HAP-1 (cell line): ENCODE measurements at places on chromosomes 11 and 22.

DNA sequence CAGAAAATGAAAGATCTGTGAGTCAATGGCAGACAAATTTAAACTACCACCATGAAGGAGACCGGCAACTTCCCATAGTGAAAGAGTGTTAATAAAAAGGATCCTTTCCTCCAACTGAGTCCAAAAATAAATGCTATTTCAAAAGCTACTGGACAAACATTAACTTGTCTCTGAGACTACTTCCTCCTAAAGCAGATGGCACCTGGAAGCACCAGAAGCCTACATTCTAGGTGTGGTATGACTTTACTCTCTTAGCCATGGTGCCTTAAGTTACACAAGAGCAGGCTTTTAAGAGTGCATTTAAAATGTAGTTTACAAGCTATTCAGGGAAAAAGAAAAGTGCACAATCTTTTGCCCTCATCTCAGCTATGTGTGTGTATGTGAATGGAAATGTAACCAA is 2.5 kb downstream of the ARHGAP32 start:
- DNase-seq: no peak

DNA sequence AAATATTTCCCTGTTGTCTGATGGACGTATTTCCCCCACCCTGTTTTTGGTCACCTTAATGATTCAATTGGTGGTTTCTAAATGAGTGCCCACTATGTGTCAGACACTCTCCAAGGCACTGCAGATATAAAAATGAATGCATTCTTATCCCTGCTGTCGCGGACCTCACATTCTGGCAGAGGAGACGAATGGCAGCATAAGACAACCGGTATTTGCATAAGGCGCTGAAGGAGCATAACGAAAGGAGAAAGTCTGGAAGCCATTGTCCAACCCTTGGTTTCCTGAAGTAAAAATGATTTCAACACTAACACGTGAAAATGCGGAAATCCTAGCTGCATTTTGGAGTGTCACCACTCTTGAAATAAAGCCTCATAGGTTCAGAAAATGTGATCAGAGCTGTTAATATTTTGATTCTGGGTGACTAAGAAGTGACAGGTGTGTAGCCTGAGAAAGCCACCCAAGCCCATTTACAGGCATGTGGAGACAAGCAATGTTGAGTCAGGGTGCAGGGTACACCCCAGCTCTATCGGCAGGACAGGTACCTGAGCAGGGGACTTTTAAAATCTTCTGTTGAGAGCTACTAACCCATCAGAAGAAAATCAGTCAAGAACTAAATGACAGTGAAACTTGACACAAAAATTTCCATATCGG is 10.1 kb upstream of the GAB2 start:
- DNase-seq: no peak

DNA sequence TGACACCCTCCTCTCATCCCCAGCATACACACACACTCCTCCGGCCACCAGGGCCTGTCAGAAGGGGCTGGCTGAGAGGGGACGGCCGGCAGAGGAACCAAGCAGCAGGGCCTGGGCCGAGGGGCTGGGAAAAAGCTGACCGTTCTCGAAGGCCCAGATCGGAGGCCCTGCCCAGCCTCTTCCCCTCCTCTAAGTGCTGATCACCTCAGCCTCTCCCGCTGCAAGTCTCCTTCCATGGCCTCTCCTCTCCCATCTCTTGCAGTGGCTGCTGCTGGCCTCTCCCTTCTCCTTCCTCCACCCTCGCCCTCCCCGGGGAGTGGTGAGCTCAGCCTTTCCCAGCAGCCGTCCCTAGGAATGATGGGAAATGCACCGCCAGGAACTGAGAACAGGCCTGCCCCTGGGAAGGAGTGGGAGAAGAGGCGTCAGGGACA is 39.6 kb downstream of the ARRB1 start:
- peak; percentile 52 for DNase-seq

- no peak for DNase-seq
Measured at GRCh38 chr11:75214843-75215242, 25.7 kb upstream of the TPBGL start.

GRCh38 chr11:57604296-57605027 is 7.0 kb downstream of the SERPING1 start:
- no peak for DNase-seq

GRCh38 chr11:31806928-31807798 is 4.0 kb downstream of the PAX6 start:
- no peak for DNase-seq

GRCh38 chr11:19714022-19714386 is 1.4 kb downstream of the NAV2 start:
- DNase-seq: no peak
